ENCODE measurements at places on chromosomes 6 and 20.
A peak's percentile ranks its signal among the peaks of the same experiment; 100 is the strongest.

DNA sequence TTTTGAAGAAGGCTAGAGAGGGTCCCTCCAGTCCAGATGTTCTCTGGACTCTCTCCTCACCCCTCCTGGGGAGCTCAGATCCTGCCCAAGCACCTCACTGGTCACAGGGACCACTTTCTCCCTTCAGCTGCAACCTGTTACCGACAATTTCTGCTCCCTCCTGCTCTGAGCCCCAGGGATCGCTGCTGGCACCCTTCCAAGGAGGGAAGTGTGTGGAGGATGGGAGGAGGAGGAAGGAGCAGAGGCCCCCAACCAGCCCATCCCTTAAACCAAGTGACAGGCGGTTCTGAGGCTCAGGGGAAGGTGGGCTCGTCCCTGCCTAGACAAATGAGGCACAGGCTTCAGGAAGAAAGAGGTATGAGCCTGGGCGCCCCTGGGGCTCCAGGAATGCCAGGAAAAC lies 13.9 kb downstream of the PMEPA1 start:
- DNase-seq = no peak

- DNase-seq = peak; percentile 76
Observed at GRCh38 chr6:90222724-90223198, 73.9 kb downstream of the BACH2 start.

GRCh38 chr20:33262658-33263065 lies 20.4 kb upstream of the BPIFB1 start:
- no peak for DNase-seq

- no peak for DNase-seq
Observed at GRCh38 chr6:16511040-16511660, 250.1 kb downstream of the ATXN1 start.

- no peak for DNase-seq
Observed at GRCh38 chr20:15064741-15065140, 727.3 kb upstream of the FLRT3 start.

DNA sequence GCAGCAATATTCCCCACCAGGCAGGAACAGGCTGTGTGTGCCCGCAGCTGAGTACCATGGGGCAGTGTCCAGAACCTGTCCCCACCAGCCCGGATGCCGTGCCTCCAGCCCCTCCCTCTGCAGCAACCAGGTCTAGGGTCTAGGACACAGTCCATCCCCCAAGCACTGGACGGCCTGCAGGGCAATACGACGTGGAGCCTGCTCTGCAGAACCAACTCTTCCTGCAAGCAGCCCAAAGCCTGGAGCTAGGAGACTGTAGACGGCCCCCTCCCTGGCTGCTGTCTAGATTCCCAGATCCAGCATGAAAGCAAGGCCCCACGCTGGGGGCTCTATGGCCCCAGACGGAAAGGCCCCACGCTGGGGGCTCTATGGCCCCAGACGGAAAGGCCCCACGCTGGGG lies 128.2 kb upstream of the AFDN start:
- no peak for DNase-seq

DNA sequence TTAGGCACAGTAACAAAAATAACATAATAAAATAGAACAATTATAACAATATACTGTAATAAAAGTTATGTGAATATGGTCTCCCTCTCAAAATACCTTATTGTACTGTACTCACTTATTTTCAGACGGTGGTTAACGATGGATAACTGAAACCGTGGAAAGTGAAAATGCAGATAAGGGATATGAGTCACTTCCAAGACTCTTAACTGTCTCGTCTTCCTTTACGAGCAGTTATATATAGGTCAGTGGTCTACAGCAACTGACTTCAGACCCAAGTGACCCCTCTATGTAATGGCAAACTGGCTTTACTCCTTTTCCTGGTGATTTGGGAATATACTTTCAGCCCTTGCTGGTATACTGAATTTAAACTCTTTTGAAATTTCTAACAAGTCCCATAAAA lies 261.4 kb downstream of the SLC35F1 start:
- DNase-seq = no peak

GRCh38 chr6:47180633-47181032 lies 129.1 kb downstream of the TNFRSF21 start:
- DNase-seq = no peak

DNA sequence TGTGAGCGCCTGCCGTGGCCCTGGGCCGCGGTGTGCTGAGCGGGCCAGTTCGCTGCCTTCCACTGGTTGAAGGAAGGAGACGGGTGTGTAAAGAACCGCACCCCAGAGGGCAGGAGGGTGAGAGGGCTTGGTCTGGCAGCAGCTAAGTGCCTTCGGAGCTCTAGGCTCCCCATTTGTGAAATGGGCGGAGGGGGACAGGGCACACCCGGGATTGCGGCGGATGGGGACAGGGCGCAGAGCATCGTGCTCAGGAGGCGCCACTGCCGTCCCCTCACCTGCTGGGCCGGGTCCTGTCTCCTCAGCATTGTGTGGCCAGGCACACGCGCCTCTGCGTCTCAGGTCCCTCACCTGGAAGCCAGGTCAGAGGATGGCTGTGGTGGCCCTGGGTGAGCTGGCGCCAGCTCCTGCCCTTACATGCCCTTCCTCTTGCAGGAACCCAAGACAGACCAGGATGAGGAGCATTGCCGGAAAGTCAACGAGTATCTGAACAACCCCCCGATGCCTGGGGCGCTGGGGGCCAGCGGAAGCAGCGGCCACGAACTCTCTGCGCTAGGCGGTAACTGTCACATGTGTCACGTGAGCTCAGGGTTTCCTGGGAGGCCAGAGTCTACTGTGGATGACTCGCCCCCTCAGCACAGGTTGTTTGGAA lies 3.1 kb downstream of the ADRM1 start:
- no peak for DNase-seq

DNA sequence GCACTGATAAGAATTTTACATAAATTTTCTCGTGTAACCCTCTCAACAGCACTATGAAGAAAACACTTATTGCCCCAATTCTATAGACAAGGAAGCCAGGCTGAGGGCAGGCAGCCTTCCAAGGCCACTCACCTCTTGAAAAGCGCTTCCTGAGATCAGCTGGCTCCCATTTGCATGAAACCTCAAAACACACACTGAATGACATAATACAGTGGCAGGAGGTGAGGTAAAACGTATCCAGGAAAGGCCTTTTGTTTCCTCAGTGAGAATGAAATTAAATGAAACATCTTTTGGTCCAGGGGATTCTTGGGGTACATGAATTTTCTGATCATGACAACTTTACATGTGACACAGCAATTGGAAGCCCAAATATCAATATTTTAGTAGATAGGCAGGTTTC lies 112.5 kb downstream of the WDR27 start:
- no peak for DNase-seq

DNA sequence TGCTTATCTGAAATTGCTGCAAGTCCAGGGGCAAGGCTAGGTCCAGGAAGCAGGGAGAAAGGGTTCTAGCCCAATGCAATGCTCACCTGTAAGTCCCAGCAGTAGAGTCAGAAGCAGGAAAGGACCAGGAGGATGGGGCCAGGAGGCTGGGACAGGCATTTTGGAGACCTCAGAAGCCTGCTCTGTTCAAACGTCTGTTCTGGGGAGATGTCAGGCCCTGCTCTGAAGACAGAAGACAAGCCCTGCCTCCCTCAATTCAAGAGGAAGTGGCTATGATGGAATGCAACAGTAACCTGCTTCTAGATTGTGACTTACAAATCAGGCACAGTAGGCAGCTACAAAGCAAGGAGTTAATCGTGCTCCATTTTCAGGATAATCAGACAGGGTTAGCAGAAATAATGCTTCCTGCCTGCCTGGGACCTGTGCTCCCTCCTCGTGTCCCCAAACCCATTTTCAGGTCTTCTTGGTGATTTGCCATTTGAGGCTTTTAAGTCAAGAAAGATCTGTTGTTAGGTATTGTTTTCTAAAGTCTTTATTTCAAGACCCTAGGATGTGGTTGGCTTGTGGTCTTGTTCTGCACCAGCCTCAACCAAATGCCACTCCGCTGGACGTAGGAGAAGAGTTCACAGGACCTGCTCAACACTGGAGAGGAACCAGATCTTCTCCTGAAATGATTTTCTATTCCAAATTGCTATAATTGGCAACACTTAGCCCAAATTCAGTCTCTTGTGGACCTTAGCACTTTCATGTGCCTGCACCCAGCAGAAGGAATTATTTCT lies at the start of gene SIRPG:
Gene SIRPG (minus strand): TSS at position 224 of the 779 bp plus-strand sequence. CDS start 65 bp downstream, at position 159.
- DNase-seq = no peak

- DNase-seq = no peak
Observed at GRCh38 chr6:72646604-72647485, 25.0 kb downstream of the KCNQ5 start.

GRCh38 chr20:19381947-19382346 lies 169.5 kb downstream of the SLC24A3 start:
- DNase-seq = no peak

- DNase-seq = no peak
Observed at GRCh38 chr6:124078169-124078568, 274.5 kb downstream of the NKAIN2 start.

DNA sequence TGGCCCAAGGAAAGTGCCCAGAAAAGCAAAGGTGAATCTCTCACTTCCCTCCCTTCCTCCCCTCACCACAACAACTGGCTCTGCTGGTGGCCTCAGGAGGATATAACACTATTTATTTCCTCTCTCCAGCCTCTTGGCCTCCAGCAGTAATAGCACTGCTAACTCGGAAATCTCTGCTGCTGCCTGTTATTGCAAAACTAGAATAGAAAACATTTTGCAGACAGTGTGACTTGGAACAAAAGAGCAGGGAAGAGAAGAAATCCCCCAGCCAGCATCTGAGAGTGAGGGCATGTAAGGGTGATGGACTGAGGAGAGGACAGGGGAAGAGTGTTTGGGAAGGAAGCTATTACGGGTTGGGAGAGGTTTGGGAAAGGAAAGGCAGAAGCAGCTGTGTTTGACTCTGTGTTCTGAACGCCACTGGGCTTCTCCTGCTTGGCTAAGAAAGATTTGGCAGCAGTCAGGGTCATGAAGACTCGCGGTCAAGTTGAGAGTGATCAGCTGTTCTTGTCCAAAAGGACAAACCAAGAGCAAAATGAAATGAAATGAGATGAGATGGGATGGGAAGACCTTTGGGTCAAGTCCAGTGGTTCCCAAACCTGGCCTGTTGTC lies 81.0 kb upstream of the SNX9 start:
- DNase-seq = no peak

- no peak for DNase-seq
Observed at GRCh38 chr6:91716361-91716760, 1129.5 kb upstream of the MAP3K7 start.

GRCh38 chr6:163182696-163183095 lies 231.8 kb upstream of the QKI start:
- DNase-seq = no peak

- DNase-seq = no peak
Observed at GRCh38 chr6:4620284-4621151, 155.7 kb upstream of the CDYL start.

- no peak for DNase-seq
Observed at GRCh38 chr6:108671790-108672189, 111.1 kb downstream of the FOXO3 start.

GRCh38 chr6:2448826-2449571 lies 203.6 kb upstream of the GMDS start:
- DNase-seq = no peak

GRCh38 chr6:158634695-158635426 lies 9.7 kb downstream of the DYNLT1 start:
- DNase-seq = no peak

DNA sequence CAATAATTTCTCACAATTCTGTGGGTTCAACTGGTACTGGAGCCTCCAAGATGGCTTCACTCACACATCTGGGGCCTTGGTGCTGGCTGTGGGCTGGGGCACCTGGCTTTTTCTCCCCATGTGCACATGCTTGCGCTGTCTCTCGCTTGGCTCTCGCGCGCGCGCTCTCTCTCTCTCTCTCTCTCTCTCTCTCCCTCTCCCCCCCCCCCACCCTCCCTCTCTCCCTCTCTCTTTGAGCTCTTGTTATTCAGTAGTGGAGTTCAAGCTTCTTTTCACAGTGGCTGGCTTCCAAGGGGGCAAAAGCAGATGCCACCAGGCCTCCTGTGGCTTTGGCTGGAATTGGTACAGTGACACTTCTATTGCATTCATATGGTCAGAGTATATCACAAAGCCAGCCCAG lies 10.8 kb upstream of the TBCC start:
- no peak for DNase-seq

DNA sequence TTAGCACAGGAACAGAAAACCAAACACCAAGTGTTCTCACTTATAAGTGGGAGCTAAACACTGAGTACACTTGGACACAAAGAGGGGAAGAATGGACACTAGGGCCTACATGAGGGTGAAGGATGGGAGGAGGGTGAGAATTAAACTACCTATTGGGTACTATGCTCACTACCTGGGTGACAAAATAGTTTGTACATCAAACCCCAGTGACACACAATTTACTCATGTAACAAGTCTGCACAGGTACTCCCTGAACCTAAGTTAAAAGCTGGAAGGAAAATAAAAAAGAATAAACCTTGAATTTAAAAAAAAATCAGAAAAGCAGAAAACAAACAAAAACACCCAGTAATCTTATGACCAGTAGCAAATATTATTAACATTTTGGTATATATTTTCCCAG lies 188.6 kb downstream of the TFAP2B start:
- DNase-seq = no peak

DNA sequence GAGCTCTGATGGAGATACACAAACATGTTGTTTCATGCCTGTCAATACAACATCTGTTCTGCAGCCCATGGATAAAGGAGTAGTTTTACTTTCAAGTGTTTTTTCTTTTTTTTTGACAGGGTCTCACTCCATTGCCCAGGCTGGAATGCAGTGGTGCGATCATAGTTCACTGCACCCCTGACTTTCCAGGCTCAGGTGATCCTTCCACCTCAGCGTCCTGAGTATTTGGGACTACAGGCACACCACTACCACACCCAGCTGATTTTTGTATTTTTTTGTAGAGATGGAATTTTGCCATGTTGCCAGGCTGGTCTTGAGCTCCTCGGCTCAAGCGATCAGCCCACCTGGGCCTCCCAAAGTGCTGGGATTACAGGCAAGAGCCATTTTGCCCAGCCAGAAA lies 97.0 kb downstream of the SMAP1 start:
- DNase-seq = no peak

DNA sequence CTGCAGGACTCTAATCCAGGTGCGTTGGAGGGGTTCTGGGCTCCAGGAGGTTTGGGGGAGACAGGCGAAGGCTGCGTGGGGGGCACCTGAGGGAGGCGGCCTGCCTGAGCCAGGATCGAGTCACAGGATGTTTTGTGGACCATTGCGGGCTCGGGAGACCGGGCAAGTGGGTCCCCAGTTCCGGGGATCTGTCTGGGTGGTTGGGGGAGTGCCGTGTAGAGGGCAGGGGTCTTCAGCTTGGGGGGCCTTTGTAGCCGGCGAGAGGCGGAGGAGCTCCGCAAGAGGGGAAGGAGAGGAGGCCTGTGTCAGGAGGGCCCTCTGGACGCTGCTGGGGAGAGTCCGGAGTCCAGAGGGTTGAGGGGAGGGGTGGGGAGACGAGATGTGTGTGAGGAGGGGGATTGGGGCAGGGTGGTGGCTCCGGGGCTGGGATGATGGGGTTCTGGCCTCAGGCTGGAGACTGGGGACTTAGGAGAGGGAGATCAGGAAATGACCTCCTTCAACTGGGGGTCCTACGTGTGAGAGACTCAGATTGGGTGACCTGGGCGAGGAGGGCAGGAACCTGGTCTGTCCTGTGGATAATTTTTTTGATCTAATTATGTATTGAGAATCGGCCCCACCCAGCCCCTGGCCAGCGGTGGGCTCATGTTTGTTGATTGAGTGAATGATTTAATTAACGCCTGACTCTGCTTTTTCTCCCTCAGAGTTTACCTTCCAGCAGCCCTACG lies 505 bp downstream of the SNAI1 start:
- DNase-seq = no peak
